ENCODE measurements at places on chromosomes 1 and 21.

GRCh38 chr1:101198842-101199636, 37.8 kb upstream of the S1PR1 start:
- no peak for DNase-seq

GRCh38 chr1:153245466-153245865, 14.0 kb upstream of the LORICRIN start:
- DNase-seq = no peak

GRCh38 chr1:212728606-212729005, 29.0 kb upstream of the BATF3 start:
- DNase-seq = no peak

- peak; percentile 76 for DNase-seq
Observed at GRCh38 chr1:186082235-186082937, 292.7 kb downstream of the TPR start.

- no peak for DNase-seq
Observed at GRCh38 chr1:184903111-184903692, 71.1 kb downstream of the NIBAN1 start.

All from renal pelvis (tissue), 12 donors.